ENCODE measurements at places on chromosomes 11 and 22. TPM values are rescaled to one million over a fixed set of nuclear protein-coding genes. Genes with fewer than 3 reads are reported as not detected.

- no peaks in the 10 kb centered on the region for H3K27me3 ChIP-seq
- no peaks in the 10 kb centered on the region for H3K36me3 ChIP-seq
- no peak for DNase-seq
- no peaks in the 10 kb centered on the region for H3K4me1 ChIP-seq
Measured at GRCh38 chr11:87666730-87667129, 508.5 kb downstream of the RAB38 start.

- H3K36me3 ChIP-seq: no peaks in the 10 kb centered on the region
- peaks cover 18% of the 10 kb centered on the region for H3K4me1 ChIP-seq
- H3K27me3 ChIP-seq: no peaks in the 10 kb centered on the region
- no peak for DNase-seq
Measured at GRCh38 chr11:117303101-117303500, 12.0 kb downstream of the BACE1-AS start.

DNA sequence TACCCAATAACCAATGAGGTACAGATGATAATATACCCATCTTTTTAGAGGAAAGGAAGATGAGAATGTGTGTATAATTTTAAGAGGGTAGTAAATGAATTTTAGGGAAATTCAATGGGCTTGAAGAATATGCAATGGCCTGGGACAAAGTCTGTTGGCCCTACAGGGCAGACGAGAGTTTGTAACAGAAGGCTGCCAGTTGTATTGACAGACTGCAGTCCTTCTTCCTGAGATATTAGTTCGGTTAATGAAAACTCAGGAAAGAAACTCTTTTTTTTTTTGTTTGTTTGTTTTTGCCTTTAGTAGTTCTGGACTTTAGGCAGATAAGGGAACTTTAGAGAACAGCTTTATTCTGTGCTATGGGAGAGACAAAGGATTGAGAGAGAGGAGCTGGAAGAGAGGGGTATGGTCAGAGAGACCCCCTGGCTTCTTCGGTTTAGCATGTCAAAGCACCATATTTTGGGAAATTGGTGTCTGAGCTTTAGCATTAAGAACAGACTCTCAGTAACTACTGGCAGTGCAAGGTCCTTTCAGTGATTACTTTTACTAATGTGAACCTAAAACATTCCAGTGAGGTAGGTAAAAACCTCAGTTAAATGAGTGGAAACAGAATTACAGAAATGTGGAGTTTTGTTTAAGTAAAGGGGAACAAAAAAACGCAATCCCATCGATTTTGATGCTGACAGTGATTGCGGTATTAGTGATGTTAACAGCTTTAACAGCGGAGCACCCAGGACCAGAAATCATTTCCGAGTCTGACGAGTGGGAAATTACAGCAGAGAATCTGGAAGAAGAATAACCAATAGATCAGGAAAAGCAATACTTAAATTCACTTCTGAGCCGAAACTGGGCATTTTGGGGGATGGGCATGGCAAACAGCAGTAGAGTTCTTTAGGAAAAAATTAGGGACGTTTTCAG, 644 bp upstream of the NAALAD2 start:
- H3K4me3 ChIP-seq: peak overlapping the region; percentile 52
- H3K36me3 ChIP-seq: no peaks in the 10 kb centered on the region

The SMTNL1 gene
- total RNA-seq: not detected

DNA sequence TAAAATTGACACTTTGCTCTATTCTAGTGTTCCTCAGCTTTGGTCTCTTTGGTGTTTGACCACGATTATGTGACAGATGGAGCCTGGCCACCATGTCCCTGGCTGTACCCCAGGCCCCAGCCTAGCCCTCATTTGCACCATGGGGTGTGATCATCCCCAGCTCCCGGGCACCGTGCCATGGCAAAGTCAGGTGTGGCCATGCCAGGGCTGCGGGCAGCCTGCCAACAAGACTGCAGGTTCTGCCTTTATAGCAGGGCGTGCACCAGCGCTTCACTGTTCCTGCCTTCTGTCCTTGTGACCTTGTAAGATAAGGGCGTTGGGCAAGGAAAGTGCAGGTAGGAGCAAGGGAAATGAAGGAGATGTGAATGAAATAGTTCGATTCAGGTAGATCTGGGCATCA, 22.4 kb upstream of the APOBEC3A start:
- no peak overlapping the region for H3K4me3 ChIP-seq
- no peaks in the 10 kb centered on the region for H3K36me3 ChIP-seq
- no peaks in the 10 kb centered on the region for H3K4me1 ChIP-seq
- no peak overlapping the region for H3K27ac ChIP-seq
- H3K27me3 ChIP-seq: no peaks in the 10 kb centered on the region

DNA sequence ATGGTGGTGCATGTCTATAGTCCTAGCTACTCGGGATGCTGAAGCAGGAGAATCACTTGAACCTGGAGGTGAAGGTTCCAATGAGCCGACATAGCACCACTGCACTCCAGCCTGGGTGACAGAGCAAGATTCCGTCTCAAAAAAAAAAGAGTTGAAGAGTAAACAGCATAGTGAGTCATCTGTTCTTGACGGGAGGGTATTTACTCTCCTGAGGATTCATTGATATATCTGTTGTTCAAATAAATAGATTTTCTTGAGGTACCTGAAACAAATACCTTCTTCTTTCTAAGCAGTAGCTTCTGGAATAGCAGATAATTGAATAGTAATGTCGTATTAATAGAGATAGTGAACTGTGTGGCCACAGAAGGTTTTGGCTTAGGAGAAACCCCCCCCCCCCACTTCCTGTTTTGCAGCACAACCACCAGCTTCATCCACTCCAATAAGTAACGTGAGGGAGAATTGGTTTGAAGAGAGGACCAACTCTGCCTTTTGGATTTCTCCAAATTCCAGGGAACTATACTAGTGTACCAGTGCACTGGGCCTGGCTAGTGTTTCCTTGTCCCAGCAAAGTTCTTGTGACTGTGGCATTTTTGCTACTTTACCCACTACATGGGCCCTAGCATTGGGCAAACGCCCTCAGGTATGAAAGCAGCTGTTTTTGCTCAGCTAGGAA, 90.0 kb downstream of the PRMT3 start:
- no peak overlapping the region for H3K4me3 ChIP-seq
- no peak overlapping the region for H3K27ac ChIP-seq
- H3K4me1 ChIP-seq: no peaks in the 10 kb centered on the region
- no peak for DNase-seq
- no peaks in the 10 kb centered on the region for H3K36me3 ChIP-seq
- no peaks in the 10 kb centered on the region for H3K27me3 ChIP-seq

- peaks cover 2% of the 10 kb centered on the region for H3K4me1 ChIP-seq
- no peaks in the 10 kb centered on the region for H3K36me3 ChIP-seq
- no peak for DNase-seq
- H3K27ac ChIP-seq: no peak overlapping the region
- H3K27me3 ChIP-seq: no peaks in the 10 kb centered on the region
- no peak overlapping the region for H3K4me3 ChIP-seq
Measured at GRCh38 chr11:58922479-58922878, 16.8 kb upstream of the GLYATL1 start.

All from ovary (tissue), 10 donors.